Urinary bladder (tissue), 4 donors: ENCODE measurements at places on chromosomes 3 and 15. TPM values are rescaled to one million over a fixed set of nuclear protein-coding genes. Genes with fewer than 3 reads are reported as not detected.

Gene HRG
- total RNA-seq = not detected

Gene AQP9
- total RNA-seq = 0.85 TPM

DNA sequence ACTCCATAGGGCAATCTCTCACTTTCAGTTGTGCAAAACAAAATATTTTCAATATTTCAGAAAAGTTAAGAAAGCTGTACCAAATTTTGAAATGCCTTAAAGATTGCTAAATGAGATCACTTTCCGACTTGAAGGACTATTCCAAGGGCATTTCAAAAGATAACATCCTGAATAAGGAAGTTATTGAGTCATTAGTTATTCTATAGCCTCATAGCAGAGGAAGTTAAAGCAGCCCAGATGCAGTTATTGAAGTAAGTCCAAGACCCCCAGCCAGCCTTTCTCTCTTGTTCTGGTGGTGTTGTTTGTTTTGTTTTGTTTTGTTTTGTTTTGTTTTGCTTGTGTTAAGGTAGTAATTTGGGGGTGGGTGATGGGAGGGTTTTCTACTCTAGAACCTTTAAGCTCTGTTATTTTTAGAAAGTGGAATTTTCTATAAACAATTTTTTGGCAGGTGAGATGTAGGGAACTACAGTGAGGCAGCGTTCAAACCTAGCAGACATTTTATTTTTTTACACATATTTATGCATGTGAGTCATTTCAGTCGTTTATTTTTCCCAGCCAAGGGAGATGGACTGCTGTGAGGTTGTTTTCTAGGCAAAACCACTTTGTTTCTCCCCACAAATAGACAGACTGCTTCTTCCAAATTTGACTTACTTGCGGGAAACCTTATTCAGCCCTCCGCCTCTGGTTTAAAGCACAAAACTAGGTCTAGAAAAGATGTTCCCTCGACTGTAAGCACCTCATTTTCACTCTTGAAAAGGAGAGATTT, 216.3 kb upstream of the ARPP21 start:
- no peak for DNase-seq

Gene NPAP1
- 0.58 TPM for total RNA-seq

Gene STAG1
- 130 TPM for total RNA-seq

GRCh38 chr3:4062621-4063020, 240.5 kb upstream of the SETMAR start:
- no peak for DNase-seq

- DNase-seq = no peak
Measured at GRCh38 chr15:72033285-72033684, 84.7 kb downstream of the MYO9A start.
